Activated T-helper 1 cell treated with anti-CD3 and anti-CD28 coated beads, Interleukin-2, amount 50 U/mL, for 16 hours (primary cell): ENCODE measurements at places on chromosomes 6 and 20.

DNA sequence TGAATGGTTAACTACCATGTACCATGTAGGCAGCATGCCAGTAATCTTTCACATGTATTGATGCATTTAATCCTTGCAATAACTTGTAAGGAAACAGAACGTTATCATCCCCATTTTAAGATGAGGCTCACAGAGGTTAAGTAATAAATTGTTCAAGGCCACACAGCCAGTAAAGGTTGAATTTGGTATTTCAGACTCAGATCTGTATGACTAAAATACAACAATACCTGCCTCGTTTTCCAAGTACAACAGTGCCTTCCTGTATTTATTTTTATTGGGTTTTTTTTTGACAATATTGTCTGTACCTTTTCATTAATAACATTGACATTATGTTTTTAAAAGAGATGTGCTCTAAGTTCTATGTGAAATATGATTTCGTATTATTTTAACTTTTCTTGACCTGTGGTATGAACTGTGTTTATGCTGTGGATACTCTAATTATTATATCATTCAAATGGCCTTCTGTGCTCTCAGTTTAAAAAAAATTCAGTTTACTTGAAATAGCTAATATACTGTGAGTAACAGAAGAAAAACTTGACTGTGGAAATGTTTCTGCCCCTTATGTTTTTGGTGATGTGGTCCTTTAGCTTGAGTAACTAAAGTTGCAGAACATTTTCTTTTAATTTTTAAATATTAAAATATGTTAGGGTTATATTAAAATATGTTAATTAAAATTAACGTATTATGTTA is 39.7 kb downstream of the XRN2 start:
- DNase-seq: no peak

DNA sequence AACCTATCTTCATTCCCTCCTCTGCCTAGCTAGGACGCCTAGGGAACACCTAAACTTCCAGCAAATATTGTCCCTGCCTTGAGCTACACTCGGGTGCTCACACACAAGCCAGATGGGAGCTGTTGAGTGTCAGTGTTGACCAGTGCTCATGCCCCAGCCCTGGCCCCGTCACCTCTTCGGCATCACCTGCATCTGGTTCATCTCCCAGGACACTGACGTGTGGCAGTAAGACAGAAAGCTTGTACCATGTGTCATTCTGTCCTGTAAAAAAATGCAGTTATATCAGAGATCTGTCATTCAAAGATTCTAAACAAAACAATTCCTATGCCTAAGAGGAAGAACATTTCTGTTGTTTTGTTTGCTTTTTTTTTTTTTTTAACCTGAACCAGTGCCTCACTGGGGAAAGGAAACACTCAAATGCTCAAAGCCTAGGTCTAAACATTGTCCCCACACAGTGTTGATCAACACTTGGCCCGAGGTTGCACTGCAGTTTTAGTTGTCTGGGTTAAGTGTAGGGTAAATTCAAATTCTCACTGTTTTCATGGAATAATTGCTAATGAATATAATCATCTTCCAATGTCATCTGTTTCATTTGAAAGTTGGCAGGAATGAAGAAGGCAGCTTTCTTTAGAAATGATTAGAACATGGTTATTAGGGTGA is 102.7 kb upstream of the SASH1 start:
- DNase-seq: no peak

- DNase-seq: no peak
Measured at GRCh38 chr20:39946931-39947330, 742.1 kb downstream of the MAFB start.

DNA sequence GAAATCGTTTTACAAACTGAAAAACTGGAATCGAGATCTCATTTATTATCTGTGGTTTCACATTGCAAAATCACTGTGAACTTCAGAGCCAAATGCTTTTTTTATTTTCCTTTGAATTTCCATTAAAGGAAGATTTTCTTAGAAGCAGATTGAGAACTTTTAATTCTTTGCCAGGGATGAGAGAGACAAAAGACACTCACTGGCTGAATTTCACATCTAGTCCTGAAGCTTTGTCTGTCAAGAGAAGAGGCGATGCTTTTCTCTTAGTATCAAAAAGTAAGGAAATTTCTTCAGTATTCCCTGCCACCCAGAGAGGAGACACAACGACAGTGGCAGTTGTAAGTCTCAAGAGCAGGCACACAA is 141.8 kb downstream of the TMEM200A start:
- no peak for DNase-seq

GRCh38 chr6:55490871-55491270 is 88.1 kb downstream of the HMGCLL1 start:
- DNase-seq: no peak

DNA sequence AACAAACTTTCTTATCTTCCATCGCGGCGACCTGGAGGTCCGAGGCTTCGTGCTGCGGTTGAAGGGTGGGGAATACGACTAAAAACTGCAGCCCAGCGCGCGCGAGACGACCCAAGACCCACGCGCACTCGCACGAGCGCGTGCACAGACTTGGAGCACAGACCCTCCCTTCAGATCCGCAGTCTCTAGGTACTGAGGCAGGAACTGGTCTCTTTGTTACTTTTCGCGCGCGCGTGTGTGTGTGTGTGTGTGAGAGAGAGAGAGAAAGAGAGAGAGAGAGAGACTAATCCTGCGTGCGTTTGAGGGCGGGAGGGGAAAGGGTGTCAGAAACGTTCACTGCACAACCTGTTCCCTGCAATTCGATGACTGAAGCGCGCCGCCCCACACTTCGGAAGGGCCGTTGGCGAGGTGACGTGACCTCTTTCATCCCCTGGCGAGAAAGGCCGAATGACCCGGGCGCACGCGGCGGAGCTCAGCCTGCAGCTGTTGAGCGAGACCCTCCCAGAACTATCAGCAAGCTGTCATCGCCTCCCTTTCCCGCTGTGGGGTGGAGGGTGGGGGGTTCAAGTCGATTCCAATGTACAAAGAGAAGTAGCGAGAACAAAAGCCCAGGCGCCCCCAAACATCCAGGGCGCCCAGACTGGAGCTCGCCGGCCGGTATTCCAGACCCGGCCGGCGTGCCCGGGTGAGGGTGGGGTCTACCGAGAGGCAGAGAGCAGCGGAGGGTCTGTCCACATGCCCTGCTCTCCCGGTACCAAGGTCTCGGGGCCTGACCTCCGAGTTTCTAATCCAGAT is 1.5 kb upstream of the TUBB2B start:
- no peak for DNase-seq
